ENCODE measurements at places on chromosomes 3 and 15.

DNA sequence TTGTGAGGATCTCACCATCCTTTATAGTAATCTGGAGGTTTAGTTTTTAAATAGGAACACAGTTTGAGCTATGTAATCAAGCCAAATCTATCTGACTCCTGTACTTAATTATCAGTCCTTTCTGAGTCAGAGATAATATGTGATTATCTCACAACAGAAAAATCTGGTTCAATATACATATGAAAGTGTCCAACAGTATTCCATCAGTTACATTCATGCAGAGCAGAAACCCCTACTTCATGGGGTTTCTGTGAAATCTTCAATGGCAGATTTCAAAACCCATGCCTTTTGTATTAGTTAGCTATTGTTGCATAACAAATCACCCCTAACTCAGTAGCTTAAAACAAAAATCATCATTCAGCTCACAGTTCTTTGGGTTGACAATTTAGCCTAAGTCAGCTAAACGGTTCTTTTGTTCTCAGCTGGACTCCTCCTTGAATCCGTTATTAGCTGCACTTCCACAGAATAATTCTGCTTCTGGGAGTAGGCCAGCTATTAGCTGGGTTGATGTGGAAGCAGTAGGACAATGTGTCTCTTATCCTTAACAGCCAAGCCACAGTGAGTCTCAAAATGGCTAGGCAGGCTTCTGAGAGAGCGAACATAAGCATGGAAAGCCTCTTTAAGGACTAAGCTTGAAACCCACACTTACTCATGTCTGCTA is 42.9 kb upstream of the ARPP21 start:
- DNase-seq = no peak

- DNase-seq = peak; percentile 85
These were observed 1.7 kb downstream of the MRAS start for GRCh38 chr3:138349926-138350665.

GRCh38 chr3:165404357-165405027 is 208.3 kb upstream of the SLITRK3 start:
- DNase-seq = no peak

- DNase-seq = no peak
These were observed 33.4 kb downstream of the LINGO1 start for GRCh38 chr15:77599357-77599756.

GRCh38 chr3:178117641-178118040 is 418.6 kb upstream of the KCNMB2 start:
- DNase-seq = no peak

DNA sequence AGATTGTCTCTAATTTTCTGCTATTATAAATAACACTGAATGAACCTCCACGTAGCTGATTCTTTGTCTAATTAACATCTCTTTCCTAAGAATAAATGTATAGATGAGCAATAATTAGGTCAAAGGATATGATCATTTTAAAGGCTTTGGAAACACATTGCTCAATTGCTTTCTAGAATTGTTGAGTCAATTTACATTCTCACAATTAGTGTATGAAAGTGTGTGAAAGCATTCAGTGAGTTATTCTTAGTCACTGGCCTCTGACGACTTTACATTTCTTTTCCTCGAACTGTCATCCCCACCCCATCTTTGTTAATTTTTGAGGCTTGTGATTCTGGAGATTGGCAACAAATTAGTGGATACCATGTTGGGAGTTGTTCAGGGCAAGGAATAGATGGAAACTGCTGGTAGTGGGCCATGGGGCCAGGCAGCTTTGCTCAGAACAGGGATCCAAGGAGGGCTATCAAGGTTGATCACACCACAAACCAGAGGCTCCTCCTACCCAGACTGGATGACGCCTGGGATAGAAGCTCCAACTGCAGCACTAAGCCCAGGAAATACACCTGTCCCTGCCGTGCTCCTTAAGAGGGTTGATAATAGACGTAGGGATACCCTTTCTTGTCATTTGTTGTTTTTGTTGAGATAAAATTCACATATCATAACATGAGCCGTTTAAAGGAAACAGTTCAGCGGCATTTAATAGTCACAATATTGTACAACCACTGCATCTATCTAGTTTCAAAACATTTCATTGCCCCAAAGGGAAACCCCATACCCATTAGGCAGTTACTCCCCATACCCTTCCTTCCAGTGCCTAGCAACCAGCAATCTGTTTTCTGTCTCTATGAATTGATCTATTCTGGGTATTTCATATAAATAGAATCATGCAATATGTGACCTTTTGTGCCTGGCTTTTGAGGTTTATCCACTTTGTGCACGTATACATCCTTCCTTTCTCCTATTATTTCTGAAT is 27.9 kb downstream of the EIF1B start:
- no peak for DNase-seq

GRCh38 chr15:40463886-40464545 is 6.8 kb upstream of the CHST14 start:
- DNase-seq = no peak

DNA sequence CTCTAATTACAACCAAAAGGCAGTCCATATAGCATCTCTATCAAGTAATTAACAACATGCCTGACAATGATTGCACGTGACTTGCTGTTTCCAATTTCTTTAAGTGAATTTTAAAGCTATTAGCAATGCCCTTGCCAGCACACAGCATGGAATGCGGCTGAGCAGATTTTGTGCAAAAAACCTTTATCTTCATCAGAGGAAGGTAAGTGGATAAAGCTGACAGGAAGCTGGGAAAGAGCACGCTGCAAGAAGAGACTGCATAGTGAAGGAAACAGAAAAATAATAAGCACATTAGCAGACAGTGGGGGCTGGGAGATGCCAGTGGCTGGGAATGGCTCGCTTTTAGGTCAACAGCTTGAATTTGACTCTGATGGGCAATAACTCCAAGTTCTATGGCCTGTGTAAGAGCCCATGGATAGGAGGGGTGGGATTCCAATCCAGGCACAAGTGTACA is 138.8 kb downstream of the PDZRN3 start:
- no peak for DNase-seq

- peak; percentile 17 for DNase-seq
These were observed 153.4 kb downstream of the LMLN start for GRCh38 chr3:198113206-198114053.

- DNase-seq = no peak
These were observed 626.4 kb upstream of the ZNF385D start for GRCh38 chr3:22377421-22377820.

DNA sequence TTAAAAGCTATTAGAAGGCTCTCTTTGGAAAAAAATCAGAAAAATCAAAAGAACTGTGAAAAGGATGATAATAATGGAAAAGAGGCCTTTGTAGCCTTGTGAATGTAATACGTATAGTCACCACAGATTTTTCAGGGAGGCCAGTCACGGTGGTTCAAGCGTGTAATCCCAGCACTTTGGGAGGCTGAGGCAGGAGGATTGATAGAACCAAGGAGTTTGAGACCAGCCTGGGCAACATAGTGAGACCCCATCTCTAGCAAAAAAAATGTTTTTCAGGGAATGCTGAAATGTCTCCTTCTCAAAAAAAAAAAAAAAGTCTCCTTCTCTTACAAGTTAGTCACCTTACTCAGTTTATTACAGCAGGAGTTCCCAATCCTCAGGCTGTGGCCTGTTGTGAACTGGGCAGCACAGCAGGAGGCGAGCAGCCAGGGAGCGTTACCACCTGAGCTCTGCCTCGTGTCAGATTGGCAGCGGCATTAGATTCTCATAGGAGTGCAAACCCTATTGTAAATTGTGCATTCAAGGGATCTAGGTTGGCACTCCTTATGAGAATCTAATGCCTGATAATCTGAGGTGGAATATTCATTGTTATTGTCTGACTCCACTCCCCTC is 15.9 kb downstream of the ARIH1 start:
- no peak for DNase-seq

DNA sequence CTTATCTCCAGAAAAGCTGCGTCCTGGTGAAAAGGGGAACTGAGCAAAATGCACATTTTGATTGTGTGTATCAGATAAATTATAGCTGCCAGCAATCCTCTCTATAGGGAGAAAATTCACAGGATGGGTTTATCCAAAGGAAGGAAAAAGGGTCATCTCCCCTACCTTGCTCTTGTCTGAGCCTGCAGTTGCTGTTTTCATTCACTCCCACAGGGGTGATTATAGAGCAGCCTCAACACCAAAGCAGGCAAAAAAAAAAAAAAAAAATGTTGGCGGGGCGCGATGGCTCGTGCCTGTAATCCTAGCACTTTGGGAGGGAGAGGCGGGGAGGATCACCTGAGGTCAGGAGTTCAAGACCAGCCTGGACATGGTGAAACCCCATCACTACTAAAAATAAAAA is 333.7 kb downstream of the ROBO2 start:
- DNase-seq = no peak

GRCh38 chr15:22948056-22948455 is 32.1 kb downstream of the CYFIP1 start:
- DNase-seq = no peak

- DNase-seq = no peak
These were observed 75.4 kb downstream of the CPN2 start for GRCh38 chr3:194275721-194276120.

DNA sequence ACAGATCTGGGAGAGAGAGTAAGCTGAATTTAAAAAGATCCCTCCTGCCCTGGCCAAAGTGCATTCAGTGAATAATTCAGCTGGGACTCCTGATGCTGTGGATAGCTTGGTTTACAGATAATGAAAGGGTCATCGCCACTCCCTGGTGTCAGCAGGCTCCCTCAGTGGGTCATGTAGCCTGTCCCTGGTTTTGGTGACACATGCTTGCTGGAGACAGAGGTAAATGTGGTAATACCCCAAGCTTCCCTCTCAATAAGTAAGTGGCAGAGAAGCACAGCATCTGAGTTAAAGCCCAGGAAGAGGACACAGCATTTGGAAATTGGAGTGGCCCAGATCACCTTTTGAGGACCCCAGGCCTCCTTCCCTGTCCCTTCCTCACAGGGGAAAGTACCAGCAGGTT is 1.8 kb downstream of the TMEM115 start:
- DNase-seq = peak; percentile 11

GRCh38 chr3:156659260-156659659 is 15.1 kb upstream of the TIPARP start:
- DNase-seq = no peak

DNA sequence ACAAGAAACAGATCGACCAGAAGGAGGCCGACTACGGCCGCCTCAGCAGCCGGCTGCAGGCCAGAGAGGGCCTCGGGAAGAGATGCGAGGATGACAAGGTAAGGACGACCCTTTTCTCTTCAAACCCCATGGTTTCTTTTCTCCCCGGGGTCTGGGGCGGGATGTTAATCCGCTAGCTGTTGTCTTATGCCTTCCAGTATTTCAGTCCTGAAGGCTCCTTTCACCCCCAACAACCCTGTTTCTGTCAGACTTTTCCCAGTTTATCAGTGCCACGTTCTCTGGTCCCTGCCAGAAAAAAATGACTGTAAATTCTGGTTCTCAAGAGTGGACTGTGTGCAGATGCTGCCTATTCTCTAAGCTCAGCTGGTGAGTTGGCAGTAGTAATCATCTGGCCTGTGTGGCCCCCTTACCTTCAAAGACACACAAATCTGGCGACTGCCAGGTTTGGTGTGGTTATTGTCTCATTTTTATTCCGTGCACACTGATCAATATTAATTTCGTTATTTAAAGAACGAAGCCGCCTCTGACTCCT is 806 bp downstream of the GOLM2 start:
- no peak for DNase-seq

GRCh38 chr3:146092230-146092629 is 68.8 kb downstream of the PLOD2 start:
- no peak for DNase-seq

DNA sequence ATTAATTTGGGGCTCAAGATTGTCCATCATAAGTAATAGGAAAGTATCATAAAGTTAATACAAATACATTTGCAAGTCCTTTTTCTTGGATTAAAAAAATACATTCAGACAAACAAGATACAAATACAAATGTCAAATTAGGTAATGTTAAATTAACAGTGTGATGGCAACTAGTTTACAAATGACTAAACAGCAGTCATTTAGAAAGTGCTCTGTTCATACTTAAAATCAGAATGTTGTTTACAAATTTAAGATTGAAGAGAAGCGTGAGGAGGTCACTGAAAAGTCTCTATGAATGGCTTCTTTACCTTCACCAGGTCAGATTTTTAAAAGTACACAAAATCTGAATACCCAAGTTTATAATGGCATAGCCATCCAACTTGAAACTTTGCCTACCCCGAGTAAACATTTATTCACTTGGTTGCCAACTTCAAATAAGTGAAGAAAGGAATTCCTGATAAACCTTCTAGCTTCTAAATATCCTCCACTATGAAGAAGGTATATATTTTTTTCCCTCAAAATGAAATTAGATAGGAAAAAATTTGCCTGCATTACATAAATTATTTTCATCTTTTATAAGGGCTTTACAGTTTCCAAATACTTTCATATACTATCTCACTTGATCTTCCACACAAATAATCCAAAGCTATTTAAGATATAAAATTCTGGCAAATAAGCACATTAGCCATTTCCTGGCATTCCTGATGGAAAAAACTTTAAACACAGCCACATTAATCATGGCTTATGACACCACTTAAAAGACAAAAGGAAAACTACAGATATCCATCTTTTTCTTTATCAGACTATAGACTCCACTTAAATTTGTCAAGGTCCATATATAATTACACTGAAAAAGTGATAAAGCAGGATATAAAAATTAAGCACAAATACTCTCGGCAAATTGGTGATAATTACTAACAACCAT is 11.5 kb upstream of the NEK10 start:
- DNase-seq = no peak

DNA sequence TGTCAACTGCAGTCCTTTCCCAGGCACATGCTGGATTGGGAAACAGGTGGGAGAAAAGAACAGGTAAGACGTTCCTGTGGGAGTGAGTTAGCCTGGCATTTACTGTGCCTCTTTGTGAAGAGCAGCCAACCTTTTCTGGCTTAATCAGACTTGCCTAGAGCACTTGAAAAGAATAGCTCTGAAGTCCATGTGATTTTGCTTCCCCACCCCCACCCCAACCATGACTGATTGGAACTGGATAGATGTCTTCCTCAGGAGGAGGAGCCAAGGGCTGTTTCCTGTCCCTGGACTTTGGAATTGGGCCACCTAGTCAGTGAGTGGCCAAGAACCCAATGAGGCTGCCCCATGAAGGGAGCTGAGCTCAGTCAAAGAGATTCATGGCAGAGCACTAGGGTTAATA is 4.7 kb upstream of the TMEM41A start:
- no peak for DNase-seq

- DNase-seq = peak; percentile 89
These were observed 186.4 kb downstream of the FAM43A start for GRCh38 chr3:194871864-194872668.

- DNase-seq = no peak
These were observed 50.9 kb downstream of the FEM1B start for GRCh38 chr15:68328443-68328842.

GRCh38 chr3:160012108-160012507 is 23.5 kb downstream of the IL12A start:
- peak; percentile 58 for DNase-seq

- DNase-seq = no peak
These were observed 41.7 kb downstream of the PDCD6IP start for GRCh38 chr3:33840179-33840578.

GRCh38 chr3:157515398-157515797 is 12.2 kb upstream of the VEPH1 start:
- no peak for DNase-seq
